ENCODE measurements at places on chromosomes 7 and 10.
A peak's percentile ranks its signal among the peaks of the same experiment; 100 is the strongest.

DNA sequence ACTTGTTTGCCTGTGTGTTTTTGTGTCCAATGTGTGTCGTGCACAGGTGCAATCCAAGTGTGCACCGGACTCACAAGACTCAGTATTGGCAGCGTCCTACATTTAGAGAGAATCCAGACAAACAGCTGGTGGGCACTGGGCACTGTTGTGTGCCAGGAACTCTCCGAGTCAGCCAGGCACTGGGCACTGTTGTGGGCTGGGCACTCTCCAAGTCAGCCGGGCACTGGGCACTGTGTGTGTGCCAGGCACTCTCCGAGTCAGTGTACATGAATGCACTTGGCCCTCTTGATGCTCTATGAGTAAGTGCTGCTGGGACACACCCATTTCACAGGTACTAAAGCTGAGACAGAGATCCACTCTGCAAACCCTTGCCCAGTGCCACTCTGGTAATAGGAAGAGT lies 303.5 kb downstream of the PTPRN2 start:
- DNase-seq: no peak

GRCh38 chr10:86225103-86225782 lies 141.4 kb downstream of the GRID1 start:
- peak; percentile 49 for DNase-seq

DNA sequence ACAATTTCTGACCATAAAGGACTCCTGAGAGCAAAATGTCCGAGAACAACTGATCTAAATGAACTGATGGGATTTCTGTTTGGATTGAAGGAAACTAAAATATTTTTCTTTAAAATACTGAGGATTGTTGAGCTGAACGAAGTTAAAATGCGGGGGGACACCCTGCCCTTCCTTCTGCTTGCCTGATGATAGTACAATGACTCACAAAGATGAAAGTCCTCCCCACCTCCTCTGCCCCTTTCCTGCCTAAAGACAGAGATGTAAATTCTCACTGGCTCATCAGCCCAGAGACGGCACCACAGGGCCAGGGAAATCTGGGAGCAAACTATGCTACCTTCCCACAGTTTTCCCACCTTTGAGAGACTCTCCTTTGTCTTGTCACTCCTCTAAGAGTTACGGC lies 180.6 kb downstream of the PHTF2 start:
- DNase-seq: no peak

GRCh38 chr10:67621834-67622233 lies 74.2 kb downstream of the CTNNA3 start:
- DNase-seq: no peak

GRCh38 chr10:927131-927530 lies 4.4 kb downstream of the LARP4B start:
- no peak for DNase-seq

DNA sequence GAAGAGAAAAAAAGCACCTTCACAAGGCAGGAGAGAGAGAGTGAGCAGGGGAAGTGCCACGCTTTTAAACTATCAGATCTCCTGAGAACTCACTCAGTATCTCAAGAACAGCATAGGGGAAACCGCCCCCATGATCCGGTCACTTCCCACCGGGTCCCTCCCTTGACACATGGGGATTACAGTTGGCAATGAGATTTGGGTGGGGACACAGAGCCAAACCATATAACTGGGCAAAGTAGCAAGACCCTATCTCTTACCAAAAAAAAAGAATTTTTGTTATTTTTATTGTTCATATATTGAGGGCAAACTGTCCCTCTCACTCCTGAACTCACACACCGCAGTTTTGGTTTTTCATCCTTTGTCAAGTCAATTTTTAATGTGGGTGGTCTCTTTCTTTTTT lies 18.2 kb upstream of the ZRANB1 start:
- DNase-seq: no peak

- DNase-seq: no peak
These were observed 305.8 kb upstream of the KCND2 start for GRCh38 chr7:119967221-119967620.

GRCh38 chr7:100003711-100004661 lies 11.4 kb upstream of the ZKSCAN1 start:
- no peak for DNase-seq

- no peak for DNase-seq
These were observed 43.1 kb upstream of the SNX13 start for GRCh38 chr7:17983221-17984062.

DNA sequence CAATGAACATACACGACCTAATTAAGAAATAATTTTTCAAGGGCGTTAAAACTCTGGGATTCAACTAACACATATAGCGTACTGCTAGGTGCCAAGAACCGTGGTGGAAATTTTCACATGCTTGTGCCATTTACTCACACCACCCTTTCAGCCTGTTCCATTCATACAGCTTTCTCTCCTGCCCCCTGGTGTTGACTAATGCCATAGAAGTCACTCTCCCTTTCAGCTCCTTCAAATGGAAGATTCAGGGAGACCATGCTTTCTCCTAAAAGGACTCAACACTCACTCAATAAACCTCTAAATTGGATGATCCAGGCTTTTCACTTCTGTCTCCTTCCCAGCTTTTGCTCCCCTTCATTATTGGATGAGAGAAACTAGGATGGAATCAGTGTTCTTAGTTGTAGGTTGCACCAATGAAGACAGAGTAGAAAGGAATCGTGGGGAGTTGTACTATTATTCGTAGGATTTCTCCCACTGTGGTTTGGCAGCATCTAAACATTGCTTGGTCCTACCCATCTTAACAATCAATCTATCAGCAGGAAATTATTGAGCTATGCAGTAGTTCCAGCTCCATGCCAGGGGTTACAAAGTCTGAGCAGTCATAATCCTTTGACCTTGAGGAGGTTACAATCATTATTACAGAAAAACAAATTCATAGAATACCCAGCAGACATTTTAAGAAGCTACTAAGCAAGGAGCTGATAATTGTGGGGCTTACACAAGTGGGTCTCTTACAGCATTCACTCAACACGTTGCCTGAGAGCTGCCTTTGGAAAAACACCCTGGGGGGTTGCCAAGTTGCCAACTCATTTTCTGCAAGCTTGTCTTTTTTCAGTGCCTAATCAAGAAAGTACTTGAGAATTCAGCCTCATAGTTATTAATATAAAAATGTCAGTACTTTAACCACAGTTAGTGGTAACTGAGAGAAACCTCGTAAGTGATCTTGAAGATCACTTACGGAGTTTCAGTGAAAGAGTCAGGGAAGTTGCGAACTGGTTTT lies 2.8 kb upstream of the PPP1R3C start:
- DNase-seq: peak; percentile 59

DNA sequence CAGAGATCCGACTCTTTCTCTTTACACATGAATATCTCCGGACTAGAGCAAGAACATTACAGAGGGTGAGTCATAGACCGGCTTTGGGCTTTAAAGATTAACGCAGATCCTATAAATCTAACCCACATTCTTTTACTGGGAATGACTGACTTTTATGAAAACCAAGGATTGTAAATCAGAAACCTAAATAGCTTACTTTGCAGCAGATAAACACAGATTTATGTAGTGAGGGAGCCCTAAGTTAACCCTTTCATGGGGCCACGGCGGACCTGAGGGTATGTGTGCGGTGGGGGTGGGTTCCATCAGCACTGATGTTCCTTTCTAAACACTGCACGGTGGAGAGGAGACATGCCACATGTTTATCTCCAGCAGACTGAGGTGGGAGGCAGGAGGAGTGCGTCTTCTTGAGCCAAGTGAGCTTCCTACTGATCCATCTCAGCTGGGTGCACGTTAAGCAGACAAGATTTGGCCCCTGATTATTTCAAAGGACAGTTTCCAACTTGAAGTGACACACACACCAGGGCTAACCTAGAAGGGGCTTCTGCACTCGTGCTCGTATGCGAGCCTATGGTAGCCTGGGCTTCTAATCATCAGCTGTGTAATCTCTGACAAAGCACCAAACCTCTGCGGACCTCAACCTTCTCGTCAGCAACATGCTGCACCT lies 127.6 kb downstream of the WDR11 start:
- DNase-seq: peak; percentile 75

- DNase-seq: no peak
These were observed 17.1 kb downstream of the CDNF start for GRCh38 chr10:14820775-14821154.

GRCh38 chr10:24616536-24616935 lies 107.2 kb downstream of the ARHGAP21 start:
- DNase-seq: no peak

DNA sequence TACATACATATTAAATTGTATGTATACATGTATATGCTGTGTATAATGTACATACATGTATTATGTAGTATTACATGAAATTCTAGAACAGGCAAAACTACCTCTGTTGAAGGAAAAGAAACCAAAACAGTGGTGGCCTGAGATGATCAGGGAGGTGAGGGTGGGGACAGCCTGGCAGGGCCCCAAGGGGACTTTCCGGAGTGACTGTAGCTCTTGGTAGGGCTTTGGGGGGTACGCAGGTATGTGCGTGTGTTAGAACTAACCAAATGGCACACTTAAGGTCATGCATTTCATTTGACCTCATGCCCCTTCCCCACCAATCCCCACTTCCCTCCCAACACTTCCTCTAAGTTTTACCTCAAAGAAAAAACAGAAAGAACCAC lies 31.3 kb downstream of the CTBP2 start:
- DNase-seq: no peak

GRCh38 chr7:98038321-98038720 lies 48.3 kb upstream of the OCM2 start:
- DNase-seq: no peak

- DNase-seq: no peak
These were observed 138.3 kb downstream of the GNAT3 start for GRCh38 chr7:80373429-80374032.

DNA sequence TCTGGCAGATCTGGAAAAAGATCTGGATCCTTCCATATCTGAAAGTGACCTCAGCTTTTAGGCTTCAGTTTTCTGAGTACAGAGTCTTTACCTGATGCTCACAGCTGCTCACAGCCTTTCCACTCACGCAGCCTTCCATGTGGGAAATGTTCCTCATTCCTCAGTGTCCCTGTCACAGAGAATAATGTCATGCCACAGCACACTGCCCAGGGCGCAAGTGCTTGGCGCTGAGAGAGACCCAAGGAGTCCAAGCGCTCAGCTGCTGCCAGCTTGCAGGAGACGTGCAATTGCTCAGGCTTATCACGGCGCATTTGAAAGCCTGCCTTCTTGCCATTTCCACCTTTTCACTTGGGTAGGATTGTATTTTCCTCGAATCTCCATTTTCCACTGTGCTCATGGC lies 271.9 kb upstream of the MKI67 start:
- no peak for DNase-seq

- DNase-seq: no peak
These were observed 32.0 kb downstream of the SNX8 start for GRCh38 chr7:2282185-2282751.

DNA sequence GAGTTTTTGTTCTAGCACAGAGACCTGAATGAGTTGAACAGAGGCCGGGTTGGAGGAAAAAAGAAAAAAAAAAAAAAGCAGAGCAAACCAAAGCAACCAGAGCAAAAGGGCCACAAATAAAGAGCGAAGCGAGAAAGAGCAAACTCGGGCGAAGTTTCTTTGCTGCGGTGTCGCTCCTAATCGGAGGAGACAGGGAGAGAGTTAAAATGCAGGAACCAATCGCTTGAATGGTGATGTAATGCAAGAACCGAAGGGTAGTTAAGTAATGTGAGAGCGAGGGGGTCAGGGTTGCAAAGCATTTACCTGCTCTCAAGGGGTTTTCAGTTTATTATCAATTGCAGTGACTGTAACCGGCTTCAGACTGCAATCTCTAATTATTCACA lies 271.7 kb downstream of the TRIL start:
- DNase-seq: peak; percentile 52

DNA sequence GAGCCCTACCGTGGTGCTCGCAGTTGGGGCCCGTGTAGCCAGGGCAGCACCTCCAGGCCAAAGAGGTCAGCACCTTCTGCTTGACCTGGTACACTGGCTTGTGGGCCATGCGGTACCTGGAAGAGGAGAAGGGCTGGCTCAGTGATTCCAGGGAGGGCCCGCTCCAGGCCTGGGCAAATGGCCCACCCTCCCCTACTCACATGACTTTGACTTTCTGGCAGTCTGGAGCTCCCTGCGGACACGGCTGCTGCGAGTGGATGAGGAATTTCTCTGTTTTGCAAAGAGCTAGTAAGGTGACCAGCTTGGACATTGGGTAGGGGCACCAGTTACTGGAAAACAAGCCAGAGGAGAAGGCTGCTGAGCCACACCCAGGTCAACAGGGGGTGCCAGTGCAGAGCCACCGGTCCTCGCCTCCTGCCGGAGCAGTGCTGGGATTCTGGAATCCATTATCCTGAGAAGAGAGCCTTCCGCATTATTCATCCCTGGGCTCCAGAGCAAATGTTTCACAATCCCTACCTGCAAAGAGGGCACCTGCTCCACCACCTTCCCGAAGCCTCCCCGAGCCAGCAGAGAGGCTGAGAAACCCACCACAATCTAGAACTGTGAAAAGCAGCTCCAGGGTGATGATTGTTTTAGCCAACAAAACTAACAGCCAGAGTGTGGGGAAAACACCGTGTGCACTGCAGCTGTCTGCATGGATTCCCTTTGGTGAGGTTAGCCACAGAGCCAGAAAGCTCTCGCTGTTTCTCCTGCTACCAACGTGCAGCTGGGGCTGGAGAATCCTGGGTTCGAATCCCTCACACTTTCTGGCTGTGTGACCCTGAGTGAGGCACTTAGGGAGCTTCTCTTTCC lies 11.8 kb downstream of the MMRN2 start:
- no peak for DNase-seq
